ENCODE measurements at places on chromosomes 4 and X. TPM values are rescaled to one million over a fixed set of nuclear protein-coding genes. Genes with fewer than 3 reads are reported as not detected.

- no peak for DNase-seq
Observed at GRCh38 chr4:81207828-81208227, 7.2 kb downstream of the PRKG2 start.

The PPP1R2C gene
- polyA plus RNA-seq = not detected

- no peak for DNase-seq
Observed at GRCh38 chr4:4320528-4320927, 30.5 kb downstream of the ZBTB49 start.

DNA sequence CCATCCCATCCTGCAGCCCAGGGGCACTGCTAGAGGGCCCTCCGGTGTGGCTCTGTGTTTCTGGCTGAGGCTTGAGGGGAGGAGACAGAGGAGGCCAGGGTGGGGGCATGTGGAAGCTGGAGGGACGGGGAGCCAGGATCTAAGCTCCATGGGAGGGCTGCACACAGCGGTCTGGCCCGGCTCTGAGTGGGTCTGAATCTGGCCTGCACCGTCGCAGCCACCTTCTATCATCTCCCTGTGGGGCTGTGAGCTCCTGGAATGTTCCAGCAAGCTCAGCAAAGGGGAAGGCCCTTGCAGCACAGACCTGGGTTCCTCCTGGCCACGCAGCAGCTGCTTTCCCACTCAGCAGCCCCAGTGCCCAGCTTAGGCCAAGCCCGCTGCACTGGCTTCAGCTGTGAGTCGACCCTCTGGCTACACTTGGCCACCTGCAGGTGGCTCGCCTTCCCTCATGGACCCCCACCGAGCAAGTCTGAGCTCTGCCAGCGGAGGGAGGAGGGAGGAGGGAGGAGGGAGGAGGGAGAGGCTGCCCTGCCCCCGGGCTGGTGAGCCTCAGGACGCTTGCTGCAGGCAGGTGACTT, 5.3 kb downstream of the NKX1-1 start:
- DNase-seq = no peak

GRCh38 chrX:57104921-57105398, 16.4 kb downstream of the SPIN2B start:
- no peak for DNase-seq

- no peak for DNase-seq
Observed at GRCh38 chr4:626201-627091, 1.1 kb downstream of the PDE6B start.

Measured in A549 (cell line).